ENCODE measurements at places on chromosomes 1 and 21. TPM values are rescaled to one million over a fixed set of nuclear protein-coding genes. Genes with fewer than 3 reads are reported as not detected.

GRCh38 chr1:91617285-91617765, 116.7 kb downstream of the CDC7 start:
- peak; percentile 59 for DNase-seq

DNA sequence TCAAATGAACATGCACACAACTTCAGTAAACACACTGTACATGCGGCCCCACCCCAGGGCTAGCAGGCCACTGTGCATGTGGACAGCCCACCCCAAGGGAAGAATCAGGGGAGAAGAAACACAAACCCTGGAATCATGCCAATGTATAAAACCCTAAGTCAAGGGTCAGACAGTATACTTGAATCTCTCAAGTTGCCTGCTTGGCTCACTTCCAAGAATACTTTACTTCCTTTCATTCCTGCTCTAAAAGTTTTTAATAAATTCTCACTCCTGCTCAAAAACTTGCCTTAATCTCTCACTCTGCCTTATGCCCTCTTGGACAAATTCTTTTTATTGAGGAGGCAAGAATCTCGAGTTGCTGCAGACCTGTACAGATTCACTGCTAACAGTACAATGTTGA, 231.2 kb upstream of the CACYBP start:
- DNase-seq: no peak

DNA sequence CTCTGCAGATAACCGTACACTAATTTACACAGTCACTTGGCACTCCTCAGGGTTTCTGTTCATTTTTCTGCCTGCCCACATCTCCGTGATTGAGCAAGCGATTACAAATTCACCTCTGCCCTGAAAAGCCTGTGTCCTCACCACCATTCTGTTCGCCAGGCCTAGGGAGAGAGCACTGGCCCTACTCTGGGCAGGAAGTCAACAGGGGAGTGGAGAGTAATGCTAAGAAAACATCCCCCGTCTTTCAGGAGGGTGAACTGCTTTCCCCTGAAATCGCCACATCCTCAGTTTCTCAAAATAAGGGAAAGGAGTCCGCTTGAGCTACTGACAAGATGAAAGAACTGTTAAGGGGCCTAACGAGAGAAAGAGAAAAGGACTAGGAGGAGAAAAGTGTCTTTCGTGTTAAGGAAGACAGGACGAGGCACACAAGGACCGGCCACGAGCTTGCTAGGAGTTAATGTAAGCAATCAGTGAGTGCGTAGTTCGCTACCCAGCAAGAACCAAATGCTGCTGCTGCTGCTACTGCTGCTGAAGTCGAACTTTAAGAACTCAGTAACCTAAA, 632 bp downstream of the PEX19 start:
- DNase-seq: peak; percentile 52

- DNase-seq: peak; percentile 73
Observed at GRCh38 chr1:207797229-207797973, 45.5 kb downstream of the CD46 start.

GRCh38 chr1:116373431-116374352, 648 bp downstream of the ATP1A1 start:
- peak; percentile 84 for DNase-seq

GRCh38 chr1:247966532-247967204, 1.6 kb downstream of the OR2AK2 start:
- no peak for DNase-seq

DNA sequence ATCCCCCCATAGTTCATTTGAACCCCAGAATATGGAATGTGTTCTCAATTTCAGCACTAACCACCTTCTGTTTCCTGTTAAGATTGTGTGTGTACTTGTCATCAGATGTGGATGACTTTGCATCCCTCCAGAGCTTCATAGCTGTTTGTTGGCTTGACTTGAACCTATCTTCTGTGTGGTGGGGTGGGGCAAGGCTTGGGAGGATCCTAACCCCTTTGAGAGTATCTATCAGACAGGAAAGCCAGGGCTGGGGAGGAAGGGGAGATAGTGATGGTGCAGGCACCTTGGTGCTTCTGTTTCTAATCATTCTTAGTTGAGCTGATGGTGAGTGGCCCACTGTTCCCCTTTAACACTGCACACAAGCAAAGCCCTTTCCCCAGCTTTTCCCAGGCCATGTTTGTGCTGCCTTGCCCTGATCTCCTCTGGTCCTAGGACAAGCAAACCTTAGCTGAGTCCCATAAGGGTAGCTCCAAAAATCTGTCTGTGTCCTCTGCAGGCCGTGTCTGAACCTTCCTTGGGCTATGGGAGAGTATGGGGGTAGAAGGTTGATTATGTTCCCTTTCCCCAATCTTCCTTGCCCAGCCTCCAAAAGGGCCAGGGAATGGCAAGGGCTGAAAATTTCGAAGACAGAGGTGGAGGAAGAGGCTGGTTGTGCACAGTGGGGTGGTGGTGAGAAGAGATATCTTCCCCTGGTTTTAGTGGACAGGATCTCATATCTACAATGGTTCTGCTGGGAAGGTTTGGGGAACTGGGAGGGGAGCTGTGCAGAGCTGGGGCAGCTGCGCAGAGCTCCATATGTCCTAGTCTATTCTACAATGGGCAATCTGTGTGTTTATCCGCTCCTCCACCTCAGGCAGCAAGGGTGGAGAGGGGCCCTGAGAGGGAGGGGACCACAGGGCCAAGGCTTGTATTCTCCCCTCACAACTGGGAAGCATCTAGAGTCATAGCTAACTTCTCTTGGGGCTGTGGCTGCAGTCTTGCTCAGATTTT, 1.4 kb downstream of the NHLH1 start:
- no peak for DNase-seq

DNA sequence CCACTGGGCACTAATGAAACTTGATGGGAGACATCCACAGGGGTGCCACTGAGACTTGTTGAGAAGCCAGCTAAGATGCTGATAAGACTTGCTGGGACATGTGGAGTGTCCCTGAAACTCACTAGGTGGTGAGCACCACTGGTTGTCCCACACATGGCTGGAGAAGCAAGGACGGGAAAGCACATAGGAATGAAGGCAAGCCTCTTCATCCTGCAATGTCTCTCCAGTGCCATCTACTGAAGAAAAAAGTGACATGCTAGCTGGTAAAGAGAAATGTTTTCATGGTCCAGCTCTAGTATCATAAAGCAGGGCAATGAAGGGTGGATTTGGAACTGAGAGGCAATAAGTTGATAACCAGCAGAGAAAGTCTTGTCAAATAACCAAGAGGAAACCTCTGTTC, 283.0 kb downstream of the PAPPA2 start:
- DNase-seq: no peak

GRCh38 chr1:91700771-91701471, 185.0 kb downstream of the TGFBR3 start:
- DNase-seq: no peak

DNA sequence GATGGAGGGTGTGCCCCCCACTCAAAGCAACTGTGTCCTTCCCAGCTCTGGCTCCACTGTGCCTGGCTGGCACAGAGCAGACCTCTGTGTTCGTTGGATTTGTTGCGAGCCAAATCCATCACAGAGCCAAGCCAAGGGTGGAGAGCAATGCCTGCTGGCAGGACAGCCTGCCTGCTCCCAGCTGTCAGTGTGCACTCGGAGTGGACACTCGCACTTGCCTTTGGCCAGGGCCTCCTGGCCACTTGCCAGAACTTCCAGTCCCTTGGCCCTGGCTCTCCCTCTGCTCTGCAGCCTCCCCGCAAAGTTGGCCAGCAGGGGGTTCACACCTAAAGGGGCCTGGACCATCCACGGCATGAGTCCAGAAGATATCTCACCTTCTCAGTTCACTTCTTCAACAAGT, 16.4 kb downstream of the HEYL start:
- no peak for DNase-seq

- peak; percentile 52 for DNase-seq
Observed at GRCh38 chr21:46323227-46323709, 402 bp downstream of the C21orf58 start.

DNA sequence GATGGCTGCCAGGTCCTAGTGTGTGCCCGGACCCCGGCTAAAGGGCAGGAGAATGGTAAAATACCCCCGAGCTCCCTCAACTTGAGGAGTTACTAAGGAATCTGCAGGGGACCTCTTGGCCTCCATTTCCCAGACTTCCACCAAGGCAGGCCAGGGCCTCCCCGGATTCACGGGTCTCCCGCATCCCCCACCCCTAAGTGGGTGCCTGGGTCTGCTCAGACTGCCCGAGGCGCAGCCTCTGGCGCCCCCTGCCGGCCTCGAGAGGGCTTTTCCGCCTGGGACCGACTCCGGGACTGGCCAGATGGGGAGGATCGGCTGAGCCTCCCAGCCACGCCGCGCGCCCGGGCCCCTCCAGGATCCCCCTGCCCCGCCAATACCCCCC, 1.7 kb downstream of the PLEKHG5 start:
- peak; percentile 88 for DNase-seq

DNA sequence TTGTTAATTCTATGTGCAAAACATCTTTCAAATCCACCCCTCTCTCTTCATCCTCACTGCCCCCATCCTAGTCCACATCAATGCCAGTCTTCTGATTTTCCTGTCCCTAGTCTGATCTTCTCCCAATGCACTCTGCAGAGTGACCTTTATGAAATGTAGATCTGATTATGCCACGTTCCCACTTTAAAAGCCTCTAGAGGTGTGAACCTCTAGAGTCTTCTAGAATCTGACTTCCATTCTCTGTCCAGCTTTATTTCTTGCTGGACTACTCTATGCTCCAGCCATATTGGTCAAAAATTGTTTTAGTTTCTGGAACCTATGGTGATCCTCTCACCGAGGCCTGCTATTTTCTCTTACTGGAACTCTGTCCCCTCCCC, 32.5 kb downstream of the ZNF648 start:
- no peak for DNase-seq

- peak; percentile 70 for DNase-seq
Observed at GRCh38 chr1:66353257-66353656, 180.7 kb upstream of the SGIP1 start.

DNA sequence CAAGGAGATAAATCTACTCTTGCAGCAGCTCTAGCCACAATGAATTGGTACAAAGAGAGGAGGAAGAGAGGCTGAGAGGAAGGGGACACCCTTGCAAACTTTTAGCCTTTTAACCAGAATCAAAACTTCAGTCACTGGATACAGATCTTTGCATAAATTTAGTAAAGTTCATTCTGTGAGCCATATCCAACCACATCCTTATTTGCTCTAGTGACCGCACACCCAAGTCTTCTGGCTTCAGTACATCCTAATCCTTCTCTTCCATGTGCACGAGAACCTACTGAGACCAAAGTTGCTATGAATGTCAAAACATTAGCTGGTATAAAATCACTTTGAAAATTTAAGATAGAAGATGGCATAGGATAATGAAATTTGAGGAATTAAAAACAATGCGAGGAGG, 21.9 kb upstream of the PLD5 start:
- DNase-seq: no peak

- no peak for DNase-seq
Observed at GRCh38 chr1:211129776-211130175, 4.2 kb downstream of the KCNH1 start.

- DNase-seq: no peak
Observed at GRCh38 chr21:46393451-46393940, 65.2 kb upstream of the DIP2A start.

DNA sequence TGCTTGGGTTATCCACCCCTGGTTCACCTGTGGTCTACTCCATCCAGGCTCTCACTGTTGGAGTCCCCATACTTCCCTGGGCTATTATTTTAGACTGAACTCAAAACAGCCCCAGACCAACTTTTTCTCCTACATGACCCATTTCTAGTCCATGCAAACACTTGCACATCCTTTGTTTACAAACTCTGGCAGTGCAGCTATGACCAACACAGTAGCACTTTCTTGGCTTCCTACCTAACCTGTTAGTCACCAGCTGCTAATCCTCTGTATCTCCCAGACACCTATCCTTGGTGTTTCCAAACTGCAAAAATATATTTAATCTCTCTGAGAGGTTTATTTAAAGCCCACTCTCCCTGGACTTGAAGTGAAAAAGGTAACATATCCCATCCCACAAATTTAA, 90.8 kb downstream of the DDAH1 start:
- DNase-seq: no peak

- DNase-seq: no peak
Observed at GRCh38 chr21:44529011-44529421, 11.0 kb downstream of the KRTAP10-1 start.

DNA sequence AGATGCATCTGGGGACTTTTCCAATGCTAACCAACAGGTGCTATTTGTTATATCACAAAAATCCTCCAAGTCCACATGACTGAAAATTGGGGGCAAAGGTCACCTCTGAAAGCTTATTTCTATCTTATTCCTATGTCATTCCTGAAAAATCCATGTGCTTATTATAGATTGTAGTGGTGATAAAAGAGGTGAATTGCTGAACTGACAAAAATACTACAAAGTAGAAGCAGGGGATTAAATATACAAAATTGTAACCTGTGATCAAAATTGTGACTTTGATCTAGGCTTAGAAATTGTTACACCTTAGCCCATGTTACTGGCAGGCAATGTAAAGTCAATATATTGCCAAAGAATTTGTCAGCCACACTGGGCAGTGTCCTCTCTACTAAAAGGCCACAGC, 62.3 kb downstream of the IER5 start:
- DNase-seq: no peak

DNA sequence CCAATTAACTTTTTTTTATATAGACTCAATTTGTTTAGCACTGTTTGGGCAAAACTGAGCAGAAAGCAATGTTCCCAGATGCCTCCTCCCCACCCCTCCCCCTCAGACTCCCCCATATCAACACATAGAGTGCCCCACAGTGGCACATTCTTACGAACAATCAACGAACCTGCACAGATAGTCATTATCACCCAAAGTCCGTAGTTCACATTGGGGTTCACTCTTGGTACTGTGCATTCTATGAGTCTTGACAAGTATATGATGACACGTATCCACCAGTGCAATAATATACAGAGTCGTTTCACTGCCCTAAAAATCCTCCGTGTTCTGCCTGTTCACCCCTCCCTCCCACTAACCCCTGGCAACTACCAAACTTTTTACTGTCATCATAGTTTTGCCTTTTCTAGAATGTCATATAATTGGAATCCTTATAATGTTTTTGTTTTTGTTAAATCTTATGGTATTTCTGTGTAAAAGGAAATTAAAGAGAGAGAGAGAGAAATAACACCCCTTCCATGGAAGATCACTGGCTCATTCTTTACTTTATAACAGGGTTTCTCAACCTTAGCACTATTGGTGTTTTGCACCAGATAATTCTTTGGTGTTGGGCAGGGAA, 37.2 kb upstream of the HNRNPU start:
- DNase-seq: no peak

DNA sequence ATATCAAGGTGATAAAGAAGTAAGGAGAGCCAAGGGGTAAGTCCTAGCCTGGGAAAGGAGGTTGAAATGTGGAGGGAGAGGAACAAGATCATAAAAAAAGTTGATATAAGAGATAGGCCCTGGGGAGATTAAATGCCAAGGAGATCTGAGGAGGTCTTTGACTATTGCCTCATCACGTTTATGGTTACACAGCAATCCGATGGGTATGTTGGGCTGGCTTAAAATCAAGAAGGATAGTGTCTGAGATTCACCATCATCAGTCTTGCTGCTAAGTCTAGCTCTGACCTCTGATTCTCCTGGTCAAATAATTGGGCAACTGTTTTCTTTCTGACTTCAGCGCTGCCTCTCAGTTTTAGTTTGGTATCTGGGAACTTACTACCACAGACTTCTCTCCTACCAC, 416.3 kb downstream of the GPATCH2 start:
- DNase-seq: no peak

DNASE2B gene
- not detected for total RNA-seq

C1orf185 gene
- total RNA-seq: not detected

LCE2B gene
- total RNA-seq: not detected

TXLNA gene
- 51.0 TPM for total RNA-seq

PTCH2 gene
- 0.09 TPM for total RNA-seq

CCDC17 gene
- total RNA-seq: 1.5 TPM

TMEM269 gene
- 0.47 TPM for total RNA-seq

IVL gene
- not detected for total RNA-seq

B3GALT5 gene
- total RNA-seq: 1.3 TPM

LRP8 gene
- 25.7 TPM for total RNA-seq

RYR2 gene
- total RNA-seq: 0.90 TPM

RAP1GAP gene
- total RNA-seq: 3.9 TPM

ZFYVE9 gene
- 32.9 TPM for total RNA-seq

TEX38 gene
- total RNA-seq: not detected
